ENCODE measurements at places on chromosomes 5 and 9. TPM values are rescaled to one million over a fixed set of nuclear protein-coding genes. Genes with fewer than 3 reads are reported as not detected.

- DNase-seq, result no peak
Measured at GRCh38 chr5:67425514-67425913, 228.9 kb upstream of the CD180 start.

- DNase-seq, result peak; percentile 62
Measured at GRCh38 chr9:19231126-19231903, 822 bp downstream of the DENND4C start.

DNA sequence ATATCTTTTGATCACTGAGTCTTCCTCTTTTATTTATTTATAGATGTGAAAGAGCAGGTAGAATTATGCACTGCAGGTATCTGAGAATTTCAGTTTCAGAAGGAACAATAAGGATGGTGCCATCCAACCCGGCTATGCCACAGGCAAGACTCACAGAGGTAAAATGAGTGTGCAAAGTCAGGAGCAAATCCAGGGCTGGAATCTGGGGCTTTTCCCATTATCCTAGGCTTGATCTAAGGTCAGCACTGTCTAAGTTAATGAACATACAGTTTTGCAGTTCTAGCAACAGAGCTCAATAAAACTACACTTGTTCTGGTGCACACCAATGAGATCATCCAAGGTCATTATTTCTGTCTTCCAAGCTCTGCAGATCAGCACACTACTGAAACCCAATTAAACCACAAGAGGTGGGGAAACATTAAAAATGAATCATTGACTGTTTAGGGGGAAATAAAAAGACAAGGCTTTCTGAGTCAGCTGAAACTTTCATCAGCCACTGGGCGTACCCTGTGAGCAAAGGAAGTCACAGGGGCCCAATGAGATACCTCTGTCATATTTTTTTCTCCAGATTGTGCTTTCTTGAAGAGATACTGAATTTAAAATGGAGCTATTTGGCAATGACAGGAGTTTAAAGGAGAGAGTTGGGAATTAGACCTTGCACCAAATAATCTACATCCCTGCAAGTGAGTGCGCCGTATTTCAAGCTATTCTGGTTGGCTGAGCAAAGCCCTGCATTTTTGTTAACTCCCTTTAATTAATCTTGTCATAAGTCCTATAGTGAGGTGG is 662.2 kb upstream of the ZNF608 start:
- no peak for DNase-seq

DNA sequence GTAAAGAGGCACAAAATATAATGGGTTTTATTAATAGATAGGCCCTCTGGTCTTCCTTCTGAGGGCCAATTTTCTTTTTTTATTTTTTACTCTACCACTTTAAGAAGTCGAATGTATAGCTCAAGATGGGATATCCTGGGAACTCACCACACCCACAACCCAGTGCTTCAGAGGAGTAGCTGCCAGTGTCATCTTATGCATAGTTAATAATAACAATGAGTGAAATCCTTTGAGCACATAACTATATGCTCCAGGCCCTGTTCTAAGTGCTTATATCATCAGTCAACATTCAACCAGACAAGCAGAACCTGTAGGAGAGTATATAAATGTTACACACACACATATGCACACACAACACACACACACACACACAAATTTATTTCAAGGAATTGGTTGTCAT is 150.3 kb upstream of the ACTBL2 start:
- DNase-seq, result no peak

CCDC112 gene
- polyA plus RNA-seq, result 10.4 TPM

SPINK4 gene
- not detected for polyA plus RNA-seq

DNA sequence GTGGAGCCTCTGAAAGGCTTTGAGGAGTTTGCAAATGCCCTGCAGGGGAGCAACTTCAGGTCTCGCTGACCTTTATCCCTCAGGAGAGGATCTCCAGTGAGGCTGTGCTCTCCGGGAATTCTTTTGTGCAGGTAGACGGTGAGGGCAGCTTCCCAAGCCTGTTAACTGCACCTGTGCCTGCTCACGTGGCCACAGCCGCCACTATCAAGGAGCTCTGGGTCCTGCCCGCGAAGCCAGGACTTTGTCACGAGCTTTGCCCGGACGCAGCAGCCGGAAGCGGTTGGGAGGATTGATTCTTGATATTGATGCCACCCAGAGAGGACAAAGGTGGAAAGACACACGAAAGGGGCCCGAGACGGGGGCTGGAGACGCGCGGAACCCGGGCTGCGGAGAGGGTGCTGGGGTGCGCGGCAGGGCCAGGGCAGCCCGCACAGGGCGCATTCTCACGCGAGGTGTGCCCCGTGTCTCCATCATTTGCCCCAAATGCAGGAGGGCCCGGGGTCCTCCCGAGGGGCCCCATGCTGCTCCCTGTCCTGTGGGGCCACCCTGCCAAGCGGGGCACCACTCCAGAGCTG is 18.2 kb downstream of the SLC9A3 start:
- DNase-seq, result no peak

GRCh38 chr5:150989695-150990094 is 30.7 kb upstream of the GPX3 start:
- no peak for DNase-seq

PCDHB4 gene
- polyA plus RNA-seq, result 3.0 TPM

GRCh38 chr5:110561510-110561909 is 165.0 kb downstream of the TMEM232 start:
- DNase-seq, result no peak

GRCh38 chr5:10333154-10334006 is 20.1 kb upstream of the MARCHF6 start:
- no peak for DNase-seq

DNA sequence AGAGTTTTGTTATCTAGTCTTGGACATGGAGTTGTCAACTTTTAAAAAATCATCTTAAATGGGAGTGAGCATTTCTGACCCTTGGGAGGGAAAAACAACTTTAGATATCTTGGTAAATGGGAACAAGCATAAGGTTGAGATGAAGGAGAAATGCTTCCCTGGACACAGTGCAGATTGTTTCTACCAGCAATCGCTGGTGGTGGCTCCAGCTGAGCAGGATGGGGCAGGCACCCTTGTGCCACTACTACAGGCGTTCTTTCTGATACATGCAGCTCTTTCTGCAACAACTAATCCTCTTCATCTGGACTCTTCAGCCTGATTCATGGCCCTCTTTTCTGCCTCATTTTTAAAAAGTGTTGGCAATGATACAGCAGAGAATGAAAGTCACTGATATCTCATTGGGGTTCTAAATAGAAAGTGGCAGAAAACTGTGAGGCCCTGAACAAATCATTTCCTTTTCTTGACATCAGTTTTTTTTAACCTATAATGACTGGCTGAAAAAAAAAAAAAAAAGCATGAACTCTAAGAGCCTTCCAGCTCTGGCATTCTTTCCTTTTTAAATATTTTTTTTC is 409.4 kb upstream of the PTGER4 start:
- DNase-seq, result no peak

ZNF346 gene
- polyA plus RNA-seq, result 14.1 TPM

- DNase-seq, result no peak
Measured at GRCh38 chr5:15634591-15635288, 134.8 kb downstream of the FBXL7 start.

GABRA6 gene
- not detected for polyA plus RNA-seq

DNA sequence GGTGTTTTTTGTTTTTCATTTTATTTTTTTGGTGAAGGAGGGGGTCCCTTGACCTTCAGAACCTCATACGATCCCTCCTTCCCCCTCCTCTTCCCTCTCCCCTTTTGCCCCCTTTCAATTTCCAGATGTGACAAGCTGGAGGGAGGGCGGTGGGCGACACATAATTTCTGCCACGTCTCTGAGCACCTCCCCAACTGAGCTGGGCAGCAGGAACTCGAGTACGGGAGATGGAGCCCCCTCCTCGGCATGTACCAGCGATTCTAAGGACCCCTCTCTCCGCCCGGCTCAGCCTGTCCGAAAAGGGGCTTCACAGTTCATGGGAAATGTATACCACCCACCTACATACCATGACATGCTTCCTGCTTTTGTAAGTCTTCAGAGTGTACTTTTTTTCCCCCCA is 52.4 kb downstream of the PRRC2B start:
- DNase-seq, result no peak

GRCh38 chr5:124504081-124504916 is 242.1 kb downstream of the ZNF608 start:
- DNase-seq, result no peak

SHOC1 gene
- 0.15 TPM for polyA plus RNA-seq

DNA sequence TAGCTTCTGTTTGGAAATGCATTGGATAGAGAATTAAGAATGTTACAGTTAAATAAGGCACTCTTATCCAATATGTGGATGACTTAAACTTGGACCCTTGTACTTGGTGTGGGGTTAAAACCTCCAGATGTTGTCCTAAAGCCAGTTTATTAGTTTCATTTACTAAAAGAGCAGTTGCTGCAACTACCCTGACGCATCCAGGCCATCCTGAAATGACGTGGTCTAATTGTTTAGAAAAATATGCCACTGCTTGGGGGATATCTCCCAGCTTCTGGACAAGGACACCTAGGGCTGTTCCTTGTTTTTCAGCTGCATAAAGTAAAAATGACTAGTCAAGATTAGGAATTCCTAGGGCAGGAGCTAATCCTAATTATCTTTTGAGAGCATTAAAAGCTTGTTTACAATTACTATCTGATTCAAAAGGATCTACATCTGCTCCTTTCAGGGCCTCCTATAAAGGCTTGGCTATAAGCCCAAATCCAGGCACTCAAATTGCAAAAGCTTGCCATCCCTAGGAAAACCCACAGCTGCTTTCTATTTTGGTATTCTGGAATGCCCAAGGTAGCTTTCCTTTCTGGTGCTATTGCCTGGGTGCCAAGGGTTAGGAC is 45.7 kb upstream of the SLCO4C1 start:
- DNase-seq, result peak; percentile 35

OR1J2 gene
- not detected for polyA plus RNA-seq

ASTN2 gene
- polyA plus RNA-seq, result 7.7 TPM

DNA sequence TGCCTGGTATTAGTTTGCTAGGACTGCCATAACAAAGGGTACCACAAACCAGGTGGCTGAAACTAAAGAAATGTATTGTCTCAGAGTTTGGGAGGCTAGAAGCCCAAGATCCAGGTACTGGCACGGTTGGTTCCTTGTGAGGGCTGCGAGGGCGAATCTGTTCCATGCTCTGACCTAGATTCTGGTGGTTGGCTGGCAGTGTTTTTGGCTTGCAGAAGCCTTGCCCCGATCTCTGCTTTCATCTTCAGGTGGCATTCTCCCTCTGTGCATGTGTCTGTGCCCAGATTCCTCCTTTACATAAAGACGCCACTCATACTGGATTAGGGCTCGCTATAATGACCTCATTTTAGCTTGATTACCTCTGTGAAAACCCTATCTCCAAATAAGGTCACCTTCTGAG is 36.7 kb downstream of the RAI14 start:
- no peak for DNase-seq

- no peak for DNase-seq
Measured at GRCh38 chr5:37121465-37121864, 127.7 kb downstream of the CPLANE1 start.

GRCh38 chr5:4901924-4902323 is 238.2 kb upstream of the ADAMTS16 start:
- DNase-seq, result no peak

POLR3G gene
- 2.4 TPM for polyA plus RNA-seq

- DNase-seq, result no peak
Measured at GRCh38 chr9:121133104-121133816, 58.5 kb downstream of the CNTRL start.

DNA sequence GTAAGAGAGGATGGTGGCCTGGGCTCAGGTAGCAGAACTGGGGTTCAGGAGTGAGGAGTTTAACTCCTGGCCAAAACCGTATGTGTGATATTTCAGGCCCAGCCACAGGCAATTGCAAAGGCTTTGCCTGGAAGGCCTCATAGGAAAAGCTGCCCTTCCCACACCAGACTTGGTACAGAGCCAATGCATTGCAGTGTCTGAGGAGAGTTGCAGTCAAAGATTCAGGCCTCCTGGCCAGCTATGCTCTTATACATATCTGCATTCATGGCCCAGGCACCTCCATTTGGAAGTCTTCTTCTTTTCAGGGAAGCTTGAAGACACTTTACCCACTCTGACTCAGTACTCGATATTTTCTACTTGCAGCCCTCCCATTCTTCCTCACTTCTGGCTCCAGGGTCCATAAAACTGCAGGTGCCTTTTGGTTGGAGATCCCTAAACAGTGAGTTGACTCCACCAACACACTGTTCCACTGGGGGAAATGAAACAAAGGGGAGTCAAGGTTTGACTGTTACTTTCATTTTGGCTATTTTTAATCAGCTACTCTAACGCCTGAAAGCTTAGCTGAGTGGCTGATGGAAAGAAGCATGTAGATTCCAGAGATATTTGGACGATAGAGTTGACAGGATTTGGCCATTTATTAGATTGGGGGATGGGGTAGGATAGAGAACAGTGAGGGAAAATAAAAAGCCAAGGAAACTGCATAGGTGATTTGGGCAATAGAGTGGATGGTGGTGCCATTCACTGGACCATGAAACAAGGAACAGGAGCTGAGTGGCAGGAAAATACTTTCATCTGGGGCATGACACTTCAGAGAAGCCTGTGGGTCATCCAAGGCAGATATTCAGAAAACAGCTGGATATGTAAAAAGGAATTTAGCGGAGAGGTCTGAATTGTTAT is 30.6 kb upstream of the IL33 start:
- peak; percentile 15 for DNase-seq

FAM200C gene
- 17.7 TPM for polyA plus RNA-seq

BAAT gene
- 0.55 TPM for polyA plus RNA-seq

MEIKIN gene
- not detected for polyA plus RNA-seq

SLC25A48 gene
- polyA plus RNA-seq, result 0.54 TPM

DNA sequence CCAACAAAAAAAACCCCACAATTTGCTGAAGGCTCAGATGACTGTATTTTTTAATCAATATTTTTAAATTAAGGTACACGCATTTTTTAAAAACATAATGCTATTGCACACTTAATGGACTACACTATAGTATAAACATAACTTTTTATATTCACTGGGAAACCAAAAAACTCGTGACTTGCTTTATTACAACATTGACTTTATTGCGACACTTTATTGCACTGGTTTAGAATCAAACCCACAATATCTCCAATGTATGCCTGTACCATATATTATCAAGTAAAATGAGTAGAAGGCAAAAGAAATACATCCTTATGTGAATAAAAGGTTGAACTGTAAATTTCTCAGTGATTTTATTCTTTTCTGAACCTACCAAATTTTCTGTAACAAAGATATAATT is 53.7 kb downstream of the RICTOR start:
- DNase-seq, result no peak

DNA sequence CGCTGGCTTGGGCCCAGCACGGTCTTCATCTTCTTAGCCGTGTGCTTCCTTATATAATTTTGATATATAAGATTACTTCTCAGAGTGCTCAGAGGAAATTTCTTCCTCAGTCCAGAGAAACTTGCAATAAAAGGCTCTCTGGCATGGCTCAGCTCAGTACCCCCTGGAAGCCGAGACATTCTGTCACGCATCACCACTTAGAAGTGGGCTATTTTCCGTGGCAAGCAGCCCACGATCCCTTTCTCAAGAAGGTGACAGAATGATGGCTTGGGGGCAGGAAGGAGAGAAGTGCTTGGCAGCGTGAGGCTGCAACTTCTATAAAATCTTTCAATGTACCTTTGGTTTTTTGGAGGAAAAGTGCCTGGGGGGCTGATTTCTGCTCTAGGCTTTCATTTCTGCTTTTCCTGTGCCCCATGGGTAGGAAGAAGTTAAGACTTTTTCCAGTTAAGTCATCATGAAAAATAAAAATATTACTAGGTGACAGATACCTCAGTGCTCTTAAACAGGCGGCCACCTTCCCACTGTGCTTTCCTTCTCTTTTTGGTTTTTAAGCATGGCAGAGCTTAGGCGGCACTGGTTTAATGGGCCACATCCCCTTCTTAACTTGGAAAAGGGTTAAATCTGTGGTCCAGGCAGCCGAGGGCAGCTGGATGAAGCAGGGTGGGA is 104.6 kb downstream of the MVB12B start:
- DNase-seq, result no peak

- DNase-seq, result no peak
Measured at GRCh38 chr9:136174779-136175615, 29.9 kb downstream of the LHX3 start.

COL27A1 gene
- polyA plus RNA-seq, result 34.5 TPM

GRCh38 chr5:68055686-68056085 is 159.9 kb upstream of the PIK3R1 start:
- no peak for DNase-seq

All from muscle of back (tissue), 13 donors.